ENCODE measurements at places on chromosomes 5 and 9.

DNA sequence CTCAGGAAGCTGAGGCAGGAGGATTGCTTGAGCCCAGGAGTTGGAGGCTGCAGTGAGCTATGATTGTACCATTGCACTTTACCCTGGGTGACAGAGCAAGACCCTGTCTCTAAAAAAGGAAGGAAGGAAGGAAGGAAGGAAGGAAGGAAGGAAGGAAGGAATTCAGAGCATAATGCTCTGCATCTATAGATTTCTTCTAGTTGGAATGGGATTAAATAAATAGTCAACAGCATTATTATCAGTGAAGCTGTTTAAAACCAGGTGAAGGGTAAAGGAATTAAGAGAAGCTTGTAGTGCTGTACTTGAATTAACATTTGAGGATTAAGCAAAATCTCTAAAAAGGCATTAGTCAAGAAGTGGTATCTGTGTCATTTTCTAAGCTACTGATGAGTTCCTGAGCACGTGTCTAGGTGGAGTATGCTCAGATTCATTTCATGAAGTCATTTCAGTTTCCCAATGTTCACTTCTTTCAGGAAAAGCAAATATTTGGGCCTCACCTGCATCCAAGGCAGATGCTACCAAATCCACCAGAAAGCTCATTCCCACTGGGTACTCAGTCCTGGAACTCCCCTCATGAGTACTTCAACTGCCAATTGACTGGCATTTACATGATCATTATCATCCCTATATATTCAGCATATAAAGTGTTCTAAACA lies 8.4 kb downstream of the PDE6A start:
- no peak for DNase-seq

- peak; percentile 65 for DNase-seq
Measured at GRCh38 chr9:125558453-125559092, 148.4 kb downstream of the MAPKAP1 start.

- DNase-seq: no peak
Measured at GRCh38 chr9:77877976-77878375, 153.6 kb downstream of the GNAQ start.

DNA sequence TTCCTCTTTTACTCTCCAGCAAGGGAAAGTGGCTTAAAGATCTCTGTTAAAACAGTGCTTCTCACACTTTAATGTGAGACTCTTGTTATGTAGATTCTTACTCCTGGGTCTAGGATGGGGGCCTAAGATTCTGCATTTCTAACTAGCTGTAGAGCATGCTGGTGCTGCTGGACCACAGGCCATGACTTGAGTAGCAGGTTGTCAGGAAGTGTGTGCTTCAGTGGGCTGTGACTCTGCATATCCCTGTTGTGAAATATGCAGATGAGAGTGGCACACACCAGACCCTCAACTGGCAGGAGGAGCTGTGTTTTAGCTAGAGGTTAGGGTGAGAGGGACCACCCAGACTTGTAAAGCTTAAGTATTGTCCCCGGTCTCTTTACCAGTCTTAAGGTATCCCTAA lies 191.1 kb upstream of the DMRT1 start:
- no peak for DNase-seq

DNA sequence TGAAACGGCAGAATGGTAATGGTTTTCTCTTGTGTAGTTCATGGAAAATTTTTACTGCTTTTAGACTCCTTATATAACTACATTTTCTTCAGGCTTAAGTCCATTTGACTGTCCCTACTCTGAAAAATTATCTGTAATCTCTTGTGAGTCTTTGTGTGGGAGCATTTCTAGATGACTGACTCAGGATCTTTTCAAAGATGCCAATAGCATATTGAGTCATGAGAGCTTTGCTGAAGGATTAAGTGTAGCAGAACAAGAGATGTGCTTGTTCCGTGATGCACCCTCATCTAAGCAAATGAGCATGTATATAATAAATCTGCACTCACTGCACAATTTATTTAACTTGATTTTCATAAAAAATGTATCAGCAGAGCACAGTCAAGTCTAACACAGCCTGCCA lies 298.7 kb upstream of the CDH6 start:
- DNase-seq: no peak

DNA sequence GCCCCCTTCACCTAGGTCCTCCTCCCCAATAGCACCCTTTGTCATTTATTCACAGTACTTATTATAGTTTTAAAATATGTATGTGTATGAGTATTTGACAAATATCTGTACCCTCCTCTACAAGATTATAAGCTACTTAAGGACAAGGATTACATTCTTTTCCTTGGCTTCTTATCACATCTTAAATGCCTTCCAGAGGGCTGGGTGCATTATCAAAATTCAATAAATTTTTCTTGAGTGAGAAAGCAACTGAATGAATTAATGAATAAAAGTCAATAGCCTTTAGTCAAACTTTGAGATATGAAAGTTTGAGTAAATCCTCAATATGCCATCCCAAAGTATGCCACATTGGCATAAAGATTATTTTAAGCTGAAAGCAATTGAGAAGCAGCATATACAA lies 621.7 kb downstream of the DNAH5 start:
- DNase-seq: no peak

DNA sequence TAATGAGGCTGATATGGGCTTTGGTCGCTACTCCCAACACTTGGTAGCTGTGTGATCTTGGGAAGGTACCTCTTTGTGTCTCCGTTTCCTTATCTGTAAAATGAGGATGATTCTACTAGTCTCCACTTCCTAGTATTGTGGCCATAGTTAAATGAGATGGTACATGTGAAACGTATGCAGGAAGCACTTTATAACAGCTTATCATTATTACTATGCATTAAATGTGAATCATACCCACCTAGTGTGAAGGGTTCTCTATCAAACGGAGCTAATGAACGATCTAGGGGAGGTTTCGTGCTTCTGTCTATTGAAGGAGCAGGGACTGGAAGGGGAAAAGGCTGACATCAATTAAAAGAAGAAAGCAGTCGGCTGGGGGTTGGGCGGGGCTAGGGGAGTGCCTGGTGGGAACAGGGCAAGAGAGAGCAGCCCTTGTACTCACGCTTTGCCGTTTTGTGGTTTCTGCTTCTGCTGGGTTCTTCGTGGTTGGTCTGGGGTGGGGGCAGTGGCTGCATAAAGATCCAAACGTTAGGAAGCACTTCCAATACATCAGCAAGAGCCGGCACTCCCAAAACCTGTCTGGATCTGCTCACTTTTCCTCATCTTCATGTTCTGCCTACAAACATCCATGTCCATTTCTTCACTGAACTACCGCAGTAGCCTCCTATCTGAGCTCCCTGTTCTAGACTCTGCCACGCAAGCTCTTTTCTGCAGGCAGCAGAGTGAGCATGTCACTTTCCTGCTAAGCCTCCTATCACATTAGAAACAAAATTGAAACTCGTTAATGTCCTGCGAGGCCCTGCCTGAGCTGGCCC lies 30.8 kb downstream of the LCP2 start:
- no peak for DNase-seq

GRCh38 chr5:132083071-132083678 lies 9.6 kb downstream of the CSF2 start:
- peak; percentile 35 for DNase-seq

- DNase-seq: no peak
Measured at GRCh38 chr5:168120401-168121137, 170.9 kb upstream of the WWC1 start.
